ENCODE measurements at places on chromosomes 3 and 15. TPM values are rescaled to one million over a fixed set of nuclear protein-coding genes. Genes with fewer than 3 reads are reported as not detected.

Gene GRAMD2A
- total RNA-seq: not detected

Gene PLSCR5
- not detected for total RNA-seq

Gene CNTN3
- total RNA-seq: 0.07 TPM

Gene BUB1B
- 55.0 TPM for total RNA-seq

Gene TIGIT
- total RNA-seq: not detected
